Fibroblast of skin of scalp (primary cell): ENCODE measurements at places on chromosomes 1 and 21.
A peak's percentile ranks its signal among the peaks of the same experiment; 100 is the strongest.

DNA sequence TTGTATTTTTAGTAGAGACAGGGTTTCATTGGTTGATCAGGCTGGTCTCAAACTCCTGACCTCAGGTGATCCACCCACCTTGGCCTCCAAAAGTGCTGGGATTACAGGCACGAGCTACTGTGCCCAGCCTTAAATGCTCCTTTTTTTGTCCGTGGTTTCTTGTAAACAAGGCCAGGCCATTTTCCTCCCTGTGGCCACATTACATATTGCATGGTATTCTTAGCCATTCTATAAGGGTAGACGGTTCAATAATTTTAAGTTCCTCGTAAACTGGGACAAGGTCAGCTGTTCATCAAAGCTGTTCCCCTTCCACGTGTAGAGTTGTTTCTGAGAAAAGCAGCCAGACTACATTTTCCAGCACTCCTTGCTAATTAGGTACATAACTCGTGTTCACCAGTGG, 10.3 kb upstream of the LUZP1 start:
- peak; percentile 35 for DNase-seq

GRCh38 chr1:60890664-60891063, 191.7 kb upstream of the NFIA start:
- DNase-seq = no peak

DNA sequence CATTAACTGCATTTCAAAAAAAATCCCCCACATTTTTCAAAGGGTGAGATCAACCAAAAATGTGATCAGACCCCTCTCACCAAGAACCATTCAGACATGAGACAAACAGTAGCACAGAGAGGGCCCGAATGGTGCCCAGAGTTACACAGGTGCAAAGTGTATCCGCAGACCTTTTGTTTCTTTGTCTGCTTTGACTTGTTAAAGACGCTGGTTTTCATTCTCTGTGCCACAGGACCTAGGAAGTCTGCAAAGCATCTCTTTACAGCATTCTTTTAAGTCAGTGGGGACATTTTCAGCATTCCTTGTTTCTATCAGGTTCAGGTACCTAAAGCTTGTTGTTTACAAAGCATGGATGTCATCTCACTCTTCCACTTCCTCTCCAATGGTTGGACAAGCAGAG, 87.2 kb upstream of the MAP1LC3C start:
- DNase-seq = no peak

- DNase-seq = no peak
These were observed 4.1 kb upstream of the FAM110D start for GRCh38 chr1:26154750-26155149.

- peak; percentile 49 for DNase-seq
These were observed 58.4 kb downstream of the SIPA1L2 start for GRCh38 chr1:232571523-232571922.

GRCh38 chr1:101136271-101136670, 100.5 kb upstream of the S1PR1 start:
- no peak for DNase-seq

DNA sequence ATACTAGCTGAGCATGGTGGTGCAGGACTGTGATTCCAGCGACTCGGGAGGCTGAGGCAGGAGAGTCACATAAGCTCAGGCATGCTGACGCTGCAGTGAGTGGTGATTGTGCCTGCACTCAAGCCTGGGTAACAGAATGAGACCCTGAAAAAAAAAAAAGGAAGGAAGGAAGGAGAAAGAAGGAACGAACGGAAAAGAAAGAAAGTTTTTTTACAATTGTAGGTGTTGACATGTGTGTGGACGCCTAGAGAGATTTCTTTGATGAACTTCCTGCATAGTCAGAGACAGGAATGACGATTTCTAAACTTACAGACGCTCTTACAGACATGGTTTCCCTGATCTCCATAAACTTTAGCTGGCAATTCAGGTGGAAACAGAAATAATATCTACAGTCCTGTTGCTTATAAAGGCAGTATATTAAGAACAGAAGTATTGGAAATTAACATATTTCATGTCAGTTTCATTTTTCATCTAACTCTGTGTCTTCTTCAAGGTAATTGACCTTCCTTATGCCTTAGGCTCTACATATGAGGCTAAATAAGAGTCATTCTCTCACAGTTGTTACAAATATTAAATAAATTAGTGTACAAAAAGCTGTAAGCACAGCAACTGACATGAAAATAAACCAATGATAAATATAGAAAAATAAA, 4.1 kb downstream of the SAMSN1 start:
- DNase-seq = no peak

DNA sequence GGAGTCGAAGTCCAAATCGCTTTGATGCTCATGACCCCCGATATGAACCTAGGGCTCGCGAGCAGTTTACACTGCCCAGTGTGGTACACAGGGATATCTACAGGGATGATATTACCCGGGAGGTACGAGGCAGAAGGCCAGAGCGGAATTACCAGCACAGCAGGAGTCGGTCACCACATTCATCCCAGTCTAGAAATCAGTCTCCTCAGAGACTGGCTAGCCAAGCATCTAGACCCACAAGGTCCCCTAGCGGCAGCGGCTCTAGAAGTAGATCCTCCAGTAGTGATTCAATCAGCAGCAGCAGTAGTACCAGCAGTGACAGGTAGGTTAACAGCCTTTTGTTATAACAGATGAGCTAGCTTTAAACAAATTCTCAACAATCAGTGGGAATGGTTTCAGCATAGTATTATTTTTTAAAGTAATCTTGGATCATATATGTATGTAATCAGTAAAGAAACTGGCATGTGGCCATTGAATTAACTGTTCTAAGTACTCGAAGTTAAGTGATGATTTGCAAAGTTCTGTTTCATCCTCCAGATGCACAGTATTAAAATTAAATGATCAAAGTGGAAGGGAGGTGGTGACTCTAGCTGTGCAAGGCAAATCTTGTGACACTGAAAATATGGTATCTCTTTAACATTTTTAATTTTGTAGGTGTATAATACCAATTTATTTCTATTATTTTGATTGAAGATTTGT, 29.0 kb downstream of the SPEN start:
- DNase-seq = peak; percentile 20

DNA sequence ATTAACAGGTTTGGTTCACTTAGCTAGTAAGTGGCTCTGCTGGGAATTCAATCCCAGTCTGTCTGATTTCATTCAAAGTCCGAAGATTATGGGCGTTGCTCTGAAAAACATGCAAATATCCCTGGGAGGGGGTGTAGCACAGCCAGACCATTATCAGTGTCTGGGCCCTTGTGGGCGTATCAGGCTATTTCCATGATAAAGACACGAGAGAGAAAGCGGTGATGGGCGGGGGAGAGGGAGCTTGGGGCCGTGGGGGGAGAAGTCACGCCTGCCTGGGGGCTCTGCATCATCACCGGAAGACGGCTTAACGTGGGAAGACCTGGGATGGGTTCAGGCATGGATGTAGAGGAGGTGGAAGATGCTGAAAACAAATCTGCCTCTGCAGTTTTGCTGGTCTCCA, 25.8 kb downstream of the IL6R start:
- no peak for DNase-seq

GRCh38 chr1:182600036-182600713, 4.0 kb downstream of the RGS16 start:
- DNase-seq = no peak

GRCh38 chr1:87449348-87449963, 120.8 kb downstream of the LMO4 start:
- DNase-seq = peak; percentile 16

GRCh38 chr21:42233067-42233961, 14.4 kb downstream of the ABCG1 start:
- DNase-seq = peak; percentile 14

DNA sequence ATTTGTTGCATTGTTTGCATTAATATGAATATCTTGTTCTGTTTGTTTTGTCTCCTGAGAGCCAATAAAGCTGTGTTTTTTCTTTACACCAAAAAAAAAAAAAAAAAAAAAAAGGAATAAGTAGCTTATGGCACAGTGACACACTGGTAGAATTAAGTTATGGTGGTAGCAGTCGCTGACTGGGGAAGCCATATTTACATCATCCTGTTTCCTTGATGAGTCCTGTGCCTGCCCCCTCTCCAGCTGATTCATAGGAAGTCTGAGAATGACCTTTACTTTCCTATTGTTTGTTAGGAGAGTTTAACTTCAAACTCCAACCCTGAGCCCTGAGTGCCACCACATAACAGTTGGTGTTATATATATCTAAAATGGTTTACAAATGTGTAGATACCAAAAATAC, 62.2 kb downstream of the OBSCN start:
- peak; percentile 7 for DNase-seq

GRCh38 chr1:211731456-211732292, 56.3 kb upstream of the NEK2 start:
- DNase-seq = no peak

GRCh38 chr1:197982256-197982655, 65.1 kb downstream of the LHX9 start:
- DNase-seq = no peak

DNA sequence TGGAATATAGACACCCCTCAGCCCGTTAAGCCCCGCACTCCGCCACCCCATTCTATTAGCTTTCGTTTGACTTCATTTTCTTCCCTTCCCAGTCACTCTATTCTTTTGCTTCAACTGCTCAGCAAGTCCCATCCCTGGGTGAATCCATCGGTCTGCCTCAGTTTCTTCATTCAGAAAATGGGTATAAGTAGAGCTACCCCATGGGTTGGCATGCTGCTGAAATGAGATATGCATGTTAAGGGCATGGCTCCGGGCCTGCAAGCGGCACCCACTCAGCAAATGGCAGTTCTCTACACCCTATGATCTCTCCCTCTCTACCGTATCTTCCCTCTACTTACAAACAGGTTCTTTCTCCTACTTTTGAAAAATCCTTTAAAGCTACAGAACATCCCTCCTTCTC, 87.8 kb upstream of the IRF2BP2 start:
- DNase-seq = no peak

DNA sequence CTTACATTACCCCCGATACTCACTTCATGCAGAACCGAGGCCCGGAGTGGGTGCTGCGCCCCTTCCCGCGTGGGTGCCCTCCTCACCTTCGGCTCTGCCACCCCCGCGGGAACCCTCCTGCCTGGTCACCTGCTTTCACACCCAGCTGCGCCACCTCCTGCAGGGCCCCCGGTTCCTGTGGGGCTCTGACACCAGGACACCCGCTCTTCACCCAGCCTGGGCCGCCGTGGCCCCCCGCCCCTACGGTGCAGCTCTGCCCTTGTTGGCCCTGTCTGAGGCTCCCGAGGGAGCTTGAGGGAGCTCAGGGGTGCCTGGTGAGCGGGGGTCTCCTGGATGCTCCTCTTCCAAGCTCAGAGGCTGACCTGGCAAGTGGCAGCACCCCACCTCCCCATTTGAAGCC, 19.0 kb downstream of the RRP1 start:
- DNase-seq = no peak

DNA sequence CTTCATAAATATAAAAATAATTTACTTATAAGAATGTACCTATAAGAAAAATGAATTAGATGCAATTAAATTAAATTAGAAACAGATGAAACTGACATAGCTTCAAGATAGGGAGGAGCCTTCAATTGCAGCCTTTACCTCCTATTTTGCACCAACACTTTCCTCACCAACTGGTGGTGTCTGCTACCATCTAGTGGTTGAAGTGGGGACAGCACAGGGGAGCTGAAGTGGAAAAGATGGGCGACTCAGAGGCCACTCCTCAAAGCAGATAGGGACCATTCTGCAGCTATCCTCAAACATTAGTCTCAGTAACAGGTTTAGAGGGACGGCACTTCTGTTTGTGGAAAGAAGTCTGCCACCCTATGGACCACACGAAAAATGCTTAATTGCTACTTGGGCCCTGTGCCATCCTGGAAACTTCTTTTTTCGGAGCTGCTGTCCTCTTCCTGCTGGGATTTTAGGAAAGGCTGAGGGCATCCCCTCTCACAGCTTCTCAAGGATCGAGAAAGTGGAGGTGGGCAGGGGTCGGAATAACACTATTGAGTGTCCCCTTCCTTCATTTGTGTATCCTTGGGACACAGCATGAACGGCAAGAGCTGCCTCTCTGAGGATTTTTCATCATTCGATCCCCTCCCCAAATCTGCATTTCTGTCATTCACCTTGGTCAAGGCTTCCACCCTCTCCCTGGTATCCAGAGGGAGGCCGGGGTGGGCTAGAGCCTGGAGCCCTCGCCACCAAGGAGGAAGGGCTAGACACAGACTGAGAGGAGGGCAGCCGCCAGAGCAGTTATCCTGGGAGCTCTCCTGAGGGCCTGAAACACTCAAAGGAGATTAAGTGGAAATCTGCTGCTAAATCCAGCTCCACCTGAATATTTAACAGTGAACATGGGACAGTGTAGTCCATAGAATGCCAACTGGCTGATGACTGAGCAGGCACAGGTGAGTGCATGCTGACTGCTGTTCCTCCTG, 9.6 kb downstream of the PROK1 start:
- peak; percentile 81 for DNase-seq

- DNase-seq = no peak
These were observed 61.3 kb downstream of the TRABD2B start for GRCh38 chr1:47935856-47936255.

GRCh38 chr1:206550446-206550845, 43.1 kb downstream of the RASSF5 start:
- DNase-seq = no peak

DNA sequence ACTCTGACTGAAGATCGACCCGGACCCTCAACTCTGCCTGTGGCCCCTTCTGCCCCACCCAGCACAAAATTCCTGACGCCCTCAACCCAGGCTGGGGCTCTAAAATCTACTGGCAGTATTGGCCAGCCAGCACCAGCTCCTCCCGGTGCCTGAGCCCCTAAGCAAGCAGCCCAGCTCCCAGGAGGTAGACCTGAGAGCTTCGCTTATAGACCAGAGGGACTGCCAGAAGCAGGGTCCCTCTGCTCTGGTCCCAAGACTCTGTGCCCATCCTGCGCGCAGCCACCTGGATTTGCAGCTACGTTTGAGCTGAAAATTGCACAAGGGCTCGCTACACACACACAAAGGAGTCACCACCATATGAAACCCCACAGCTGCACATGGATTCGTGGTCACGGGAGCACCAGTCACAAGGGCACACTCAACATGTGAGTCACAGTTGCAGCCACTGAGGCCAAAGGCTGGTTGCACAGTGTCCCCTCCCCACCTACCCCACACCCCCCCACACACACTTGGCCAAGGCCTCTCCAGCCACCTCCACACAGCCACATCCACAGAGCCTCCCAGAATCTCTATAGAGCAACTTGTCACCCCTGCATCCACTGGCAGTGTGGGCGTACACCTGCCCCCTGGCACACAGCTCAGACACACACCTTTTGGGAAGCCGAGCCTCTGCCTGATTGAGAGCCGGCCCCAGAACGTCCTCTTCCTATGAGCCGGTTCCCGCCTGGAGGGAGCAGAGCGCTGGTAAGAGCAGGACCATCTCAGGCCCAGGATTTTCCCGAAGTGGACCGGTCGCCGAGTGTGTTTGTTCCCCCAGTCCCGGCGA, 1.1 kb upstream of the DMBX1 start:
- DNase-seq = no peak

- no peak for DNase-seq
These were observed 30.0 kb downstream of the CACHD1 start for GRCh38 chr1:64499966-64500365.
